ENCODE measurements at places on chromosomes 5 and 9. TPM values are rescaled to one million over a fixed set of nuclear protein-coding genes. Genes with fewer than 3 reads are reported as not detected.

Gene ZBTB43
- total RNA-seq = 18.7 TPM

Gene OMD
- not detected for total RNA-seq

Gene PCDHGB3
- total RNA-seq = 1.3 TPM

Gene ADAMTS16
- 14.6 TPM for total RNA-seq

DNA sequence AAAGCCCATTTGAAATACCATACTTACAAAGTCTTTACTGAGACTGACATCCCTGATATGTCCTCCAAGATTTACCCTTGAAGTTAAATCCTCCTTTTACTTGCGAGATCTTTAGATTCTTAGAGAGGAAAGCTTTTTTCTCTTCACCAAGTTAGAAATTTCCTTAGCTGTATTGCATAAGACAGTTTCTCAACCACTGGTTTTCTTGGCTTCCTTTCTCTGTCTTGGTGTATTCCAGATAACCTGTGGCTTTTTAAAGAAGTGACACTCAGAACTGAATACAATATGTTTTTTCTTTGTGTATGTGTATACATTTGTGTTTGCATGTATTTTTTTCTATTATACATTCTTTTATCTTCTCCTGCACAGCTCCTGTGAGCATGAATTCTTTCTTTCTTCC, 65.0 kb downstream of the SNCAIP start:
- no peak for DNase-seq

DNA sequence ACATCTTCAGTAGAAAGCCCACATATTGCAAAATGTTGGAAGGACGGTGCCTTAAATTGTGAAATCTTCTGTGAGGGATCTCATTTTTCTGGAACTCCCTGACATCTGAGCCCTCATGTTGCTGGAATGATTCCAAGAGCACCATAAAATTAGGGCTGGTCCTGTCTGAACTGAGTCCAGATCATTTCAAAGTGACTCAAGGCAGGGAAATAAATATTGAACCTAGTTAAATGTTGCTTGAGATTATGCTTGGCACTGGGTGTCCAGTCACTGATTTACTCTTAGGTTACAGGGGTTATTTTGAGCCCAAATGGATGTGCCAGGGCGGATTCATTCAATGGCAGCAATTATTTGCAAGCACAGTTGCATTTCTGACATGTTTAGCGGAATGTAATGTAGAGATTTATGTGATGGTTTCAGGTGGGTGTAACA, 437.0 kb downstream of the PIK3R1 start:
- no peak for DNase-seq

- DNase-seq = no peak
These were observed 490.9 kb upstream of the RGMB start for GRCh38 chr5:98282521-98282920.

Measured in H1 (cell line).